ENCODE measurements at places on chromosomes 5 and 9.

- no peak for DNase-seq
Measured at GRCh38 chr9:126436545-126437267, 110.1 kb downstream of the MVB12B start.

- DNase-seq = no peak
Measured at GRCh38 chr5:58378613-58379390, 81.1 kb downstream of the PLK2 start.

GRCh38 chr5:149156435-149157083 lies 15.3 kb downstream of the ABLIM3 start:
- no peak for DNase-seq

DNA sequence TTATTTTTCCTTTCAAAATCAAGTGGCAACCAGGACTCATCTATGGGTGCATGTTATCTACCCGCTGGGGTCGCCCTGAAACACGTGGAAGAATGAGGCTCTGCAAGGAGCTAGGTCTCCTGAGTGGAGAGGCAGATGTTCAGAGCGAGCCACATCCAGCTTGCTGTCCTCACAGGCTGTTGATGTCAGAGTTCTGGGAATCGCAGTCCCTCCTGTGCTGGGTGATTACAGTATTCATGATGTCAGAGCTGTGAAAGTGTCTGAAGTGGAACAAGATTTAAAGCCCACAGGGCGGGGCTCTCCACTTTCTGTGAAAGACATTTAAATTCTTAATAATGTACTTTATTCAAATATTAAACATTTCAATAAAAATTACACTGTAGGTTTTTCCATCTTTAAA lies 24.4 kb upstream of the LMX1B start:
- DNase-seq = no peak

DNA sequence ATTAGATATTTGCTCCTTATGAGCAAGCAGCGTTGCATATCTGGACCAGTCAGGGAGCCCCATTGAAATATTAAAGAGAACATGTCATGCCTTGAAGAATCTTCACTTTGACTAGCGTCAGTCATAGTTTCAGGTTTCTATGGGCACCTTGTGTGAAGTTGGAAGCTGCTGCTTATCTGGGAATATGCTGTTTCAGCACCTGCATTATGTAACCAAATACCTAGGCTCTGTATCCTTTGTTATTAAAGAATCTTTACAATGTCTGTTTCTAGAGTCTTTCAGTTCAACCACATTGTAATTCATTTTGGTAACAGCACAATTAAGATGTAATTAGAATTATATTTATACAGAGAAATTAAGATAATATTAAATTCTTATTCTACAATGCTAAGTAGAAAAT lies 818.8 kb upstream of the TYRP1 start:
- no peak for DNase-seq

DNA sequence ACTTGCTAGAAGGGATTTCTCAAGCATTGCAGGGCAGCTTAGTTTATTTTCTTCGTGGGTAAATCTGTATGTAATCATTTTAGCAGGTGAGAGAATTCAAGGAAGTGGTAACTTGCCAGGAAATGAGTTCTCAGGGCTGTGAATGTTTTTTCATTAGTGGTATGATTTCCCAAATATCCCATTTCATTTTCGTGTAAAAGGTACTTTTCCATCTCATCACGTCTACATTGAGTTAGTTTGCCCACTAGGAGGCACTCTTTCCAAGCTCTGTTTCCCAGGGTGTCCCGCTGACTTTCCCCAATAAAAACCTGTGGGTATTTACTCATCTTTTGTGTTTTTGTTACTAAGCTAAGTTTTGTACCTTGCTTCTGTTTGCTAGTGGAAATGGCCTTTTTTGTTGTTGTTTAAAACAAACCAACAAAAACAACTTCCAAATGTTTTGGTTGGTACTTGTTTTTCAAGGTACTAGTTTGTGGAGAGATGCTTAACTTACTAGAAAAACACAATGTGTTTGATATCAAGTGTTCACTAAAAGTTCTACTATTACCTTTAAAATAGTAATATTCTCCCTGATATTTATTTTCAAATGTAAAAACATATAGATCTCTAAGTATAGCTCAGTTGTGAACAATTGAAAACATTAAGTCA lies 373.6 kb downstream of the ADGRV1 start:
- DNase-seq = no peak

GRCh38 chr5:15495026-15495425 lies 5.0 kb upstream of the FBXL7 start:
- no peak for DNase-seq

DNA sequence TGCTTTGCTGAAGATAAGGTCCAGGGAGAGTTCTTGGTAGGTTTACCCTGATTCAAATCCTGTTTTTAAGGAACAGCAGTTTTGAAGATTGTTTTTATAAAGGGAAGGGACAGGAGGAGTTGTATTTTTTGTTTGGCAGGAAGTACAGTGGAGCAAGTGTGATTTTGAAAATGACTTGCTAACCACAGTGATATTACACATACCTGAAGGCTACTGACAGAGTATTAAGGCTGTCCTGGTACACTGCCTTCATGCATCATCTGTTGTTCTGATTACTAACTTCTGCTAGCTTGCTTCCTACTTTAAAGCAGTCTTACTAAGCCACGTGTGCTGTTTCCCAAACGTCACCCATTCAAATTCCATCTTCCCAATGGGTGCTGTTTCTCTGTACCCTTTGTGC lies 559.5 kb upstream of the SGCD start:
- no peak for DNase-seq

DNA sequence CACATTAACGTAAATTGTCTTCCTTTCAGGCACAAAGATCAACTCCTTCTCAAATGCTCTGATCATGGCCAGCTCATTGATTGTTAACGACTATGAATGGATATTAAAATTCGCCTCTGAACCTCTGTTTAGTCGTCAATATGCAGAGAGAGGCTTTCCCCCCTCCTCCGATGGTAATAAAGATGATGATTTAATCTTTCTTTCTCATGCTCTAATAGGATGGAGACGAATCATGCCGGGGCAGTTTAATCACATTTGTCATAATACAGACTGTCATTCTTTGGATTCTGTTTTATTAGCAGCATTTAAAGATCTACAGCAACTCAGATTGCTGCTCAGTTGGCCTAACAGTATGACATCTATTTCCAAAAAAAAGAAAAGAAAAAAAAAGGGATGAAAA lies 132.9 kb downstream of the SREK1 start:
- DNase-seq = no peak

DNA sequence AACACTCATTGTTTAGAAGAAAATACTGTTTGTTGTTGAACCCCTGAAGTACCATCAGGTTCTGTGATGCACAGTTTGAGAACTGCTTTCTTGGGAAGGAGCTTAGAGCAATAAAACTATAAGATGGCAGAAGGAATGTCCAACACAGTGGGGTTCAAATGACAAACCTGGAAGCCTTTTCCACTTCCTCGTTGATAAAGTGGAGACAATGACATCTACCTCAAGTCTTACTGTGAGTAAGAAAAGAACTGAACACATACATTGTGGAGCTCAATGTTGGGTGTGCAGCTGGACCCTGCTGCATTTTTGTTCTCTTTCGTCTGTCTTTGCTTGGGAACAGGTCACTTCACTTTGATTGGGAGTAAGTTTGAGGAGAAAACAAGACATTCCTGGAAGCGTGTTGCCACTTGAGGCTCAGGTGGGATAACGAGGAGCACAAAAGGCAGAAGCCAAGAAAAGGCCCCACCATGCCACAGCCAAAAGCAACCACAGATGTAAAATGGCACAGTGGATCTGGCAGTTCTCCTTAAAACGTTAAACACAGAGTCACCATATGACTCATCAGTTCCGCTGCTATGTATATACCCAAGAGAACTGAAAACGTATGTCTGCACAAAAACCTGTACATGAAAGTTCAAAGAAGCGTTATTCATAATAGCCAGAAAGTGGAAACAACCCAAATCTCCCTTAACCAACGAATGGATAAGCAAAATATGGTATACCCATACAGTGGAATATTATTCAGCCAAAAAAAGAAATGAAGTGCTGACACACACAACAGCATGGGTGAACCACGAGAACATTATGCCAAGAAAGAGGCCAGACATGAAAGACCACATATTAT lies 42.9 kb upstream of the SUB1 start:
- no peak for DNase-seq

DNA sequence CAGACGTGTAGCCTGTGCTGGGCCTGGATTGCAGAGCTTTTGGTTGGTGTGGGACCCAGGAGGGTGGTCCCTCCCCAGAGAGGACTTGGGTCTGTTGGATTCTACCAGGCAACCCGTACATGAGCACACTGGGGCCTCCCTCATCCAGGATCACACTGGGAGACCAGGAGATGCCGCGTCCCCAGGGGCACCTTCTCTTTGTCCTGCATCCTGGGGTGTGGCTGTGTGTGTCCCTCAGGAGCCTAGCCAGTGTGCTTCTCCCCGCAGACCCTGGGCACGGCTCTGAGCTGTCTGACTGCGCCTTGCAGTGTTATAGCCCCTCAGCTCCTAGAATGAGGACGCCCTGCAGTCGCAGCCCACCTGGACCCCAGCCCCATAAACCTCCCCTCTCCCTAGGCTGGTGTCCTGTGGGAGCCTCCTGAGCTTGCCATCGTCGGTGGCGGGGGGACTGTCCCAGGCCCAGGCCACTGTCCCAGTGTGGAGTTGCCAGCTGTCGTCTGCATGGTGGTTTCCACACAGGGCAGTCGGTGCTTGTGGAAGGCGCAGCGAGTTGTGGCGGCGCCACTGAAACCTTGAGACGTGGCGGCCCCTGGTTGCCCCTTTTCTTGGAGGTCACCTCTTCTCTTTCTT lies 27.6 kb downstream of the CEP72 start:
- no peak for DNase-seq

DNA sequence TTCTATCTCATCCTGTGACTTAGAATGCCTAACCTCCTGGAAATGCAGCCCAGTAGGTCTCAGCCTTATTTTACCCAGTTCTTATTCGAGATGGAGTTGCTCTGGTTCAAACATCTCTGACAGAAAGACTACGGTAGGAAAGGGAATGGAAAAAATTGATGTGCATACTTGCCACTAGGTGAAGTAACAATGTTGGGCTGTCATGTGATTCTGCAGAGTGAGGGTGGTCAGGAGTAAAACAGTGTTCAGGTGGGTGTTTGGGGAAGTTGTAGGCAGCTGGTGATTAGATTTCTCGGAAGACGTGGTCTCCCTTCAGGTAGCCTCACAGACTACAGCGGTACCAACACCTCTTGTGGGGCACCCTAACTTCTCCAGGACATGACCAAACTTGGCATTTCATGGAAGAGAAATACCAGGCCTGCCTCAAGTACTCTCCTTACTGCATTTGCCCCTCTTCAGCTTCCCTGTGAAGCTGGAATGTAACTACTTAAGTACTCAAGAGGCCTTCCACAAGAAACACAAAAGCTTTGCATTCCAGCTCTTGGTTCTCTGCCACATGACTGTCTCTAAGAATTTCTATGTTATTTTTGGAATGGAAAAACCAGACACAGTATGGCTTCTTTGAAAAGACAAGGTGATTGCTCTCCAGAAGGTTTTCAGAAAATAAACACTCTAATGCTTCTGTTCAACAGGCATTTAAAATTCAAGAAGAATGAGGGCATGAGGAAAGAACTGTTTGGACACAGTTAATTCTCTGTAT lies 17.4 kb upstream of the ENTREP1 start:
- no peak for DNase-seq

DNA sequence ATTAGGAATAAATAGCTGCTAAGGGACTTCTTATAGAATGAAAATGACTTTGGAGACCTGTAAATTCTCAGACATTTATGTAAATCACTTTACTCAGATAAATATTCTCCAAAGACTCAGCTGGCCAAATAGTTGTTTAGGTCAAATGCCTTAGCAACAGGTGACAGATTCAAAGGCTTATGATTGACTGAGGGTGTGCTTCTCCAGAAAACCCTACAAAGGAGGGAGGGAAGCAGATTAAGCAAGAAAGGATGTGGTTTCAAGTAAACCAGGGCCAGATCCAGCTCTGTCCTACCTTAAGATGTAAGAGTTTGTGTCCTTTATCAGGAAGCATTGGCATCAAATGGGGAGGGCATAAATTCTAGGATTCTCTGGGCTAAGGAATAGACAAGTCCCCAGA lies 433.0 kb downstream of the TLE1 start:
- no peak for DNase-seq

DNA sequence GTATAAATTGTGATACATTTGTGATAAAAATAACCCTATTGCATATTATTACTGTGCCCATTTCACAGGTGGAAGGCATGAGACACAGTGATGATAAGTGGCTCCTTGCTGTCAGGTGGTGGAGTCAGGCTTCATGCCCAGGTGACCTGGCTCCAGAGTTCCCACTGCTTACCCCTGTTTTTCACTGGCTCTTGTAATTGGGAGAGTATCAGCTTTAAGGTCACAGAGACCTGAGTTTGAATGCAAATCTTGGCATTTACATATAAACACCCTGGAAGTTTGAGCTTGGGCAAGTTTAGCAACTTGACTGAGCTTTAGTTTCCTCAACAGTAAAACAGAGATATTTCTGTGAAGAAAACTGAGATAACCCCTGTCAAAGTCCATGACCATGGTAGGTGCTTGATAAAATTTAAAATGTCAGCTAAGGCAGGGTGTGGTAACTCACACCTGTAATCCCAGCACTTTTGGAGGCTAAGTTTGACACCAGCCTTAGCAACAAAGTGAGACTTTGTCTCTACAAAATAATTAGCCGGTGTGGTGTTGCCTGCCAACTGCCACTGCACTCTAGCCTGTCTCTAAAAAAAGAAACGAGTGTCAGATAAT lies 29.2 kb downstream of the MAT2B start:
- no peak for DNase-seq

GRCh38 chr5:139392678-139393496 lies 2.0 kb downstream of the PROB1 start:
- no peak for DNase-seq

- no peak for DNase-seq
Measured at GRCh38 chr9:83981126-83981871, 694 bp downstream of the RMI1 start.

DNA sequence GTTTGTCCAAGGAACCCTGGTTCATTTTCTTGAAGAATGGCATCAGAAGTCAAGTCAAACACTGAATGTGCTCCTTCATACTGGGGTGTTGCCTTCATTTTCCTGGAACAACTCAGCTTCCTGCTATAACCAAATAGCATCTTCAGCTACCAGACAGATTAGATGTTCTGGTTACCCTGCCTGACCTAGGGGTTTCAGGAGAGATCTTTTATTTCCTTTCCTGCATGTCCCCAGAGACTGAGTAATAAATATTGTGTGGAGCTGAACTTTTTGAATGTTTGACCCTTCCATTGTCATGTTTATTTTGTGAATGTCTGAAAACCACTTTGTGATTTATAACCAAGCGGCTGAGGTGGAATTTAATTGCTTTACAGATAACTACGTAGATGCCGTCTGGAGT lies 147.1 kb downstream of the IRX1 start:
- DNase-seq = no peak

DNA sequence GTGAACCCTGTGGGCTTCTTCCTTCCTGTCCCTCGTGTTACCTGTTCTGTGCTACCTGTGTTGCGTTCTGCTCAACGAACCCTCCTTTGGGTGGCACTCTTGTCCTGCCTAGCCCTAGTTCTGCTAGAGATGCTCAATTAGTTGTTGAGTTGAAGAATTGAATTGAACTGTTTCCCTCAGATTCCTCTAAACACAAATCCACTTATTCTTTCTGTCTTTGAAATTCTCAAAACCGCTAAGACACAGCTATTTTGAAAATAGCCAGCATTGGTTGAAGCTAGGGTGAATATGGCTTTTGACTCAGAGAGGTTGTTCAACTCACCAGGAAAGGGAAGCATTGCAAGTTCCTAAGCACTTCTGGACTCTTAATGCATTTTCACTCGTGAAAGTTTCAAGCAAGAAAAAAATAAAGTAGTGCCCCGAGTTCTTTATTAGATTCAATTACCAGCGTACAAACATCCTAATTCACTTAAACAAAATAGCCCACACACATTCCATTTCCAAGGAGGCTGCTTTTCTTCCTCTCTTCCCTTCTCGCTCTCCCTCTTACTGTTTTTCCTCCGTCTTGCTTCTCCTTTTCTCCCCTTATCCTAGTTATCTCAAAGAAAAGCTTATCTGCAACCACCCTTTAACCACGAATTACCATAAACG lies 642 bp upstream of the ITGA1 start:
- no peak for DNase-seq

Data from KG1 (cell line).